ENCODE measurements at places on chromosomes 3 and 15.

DNA sequence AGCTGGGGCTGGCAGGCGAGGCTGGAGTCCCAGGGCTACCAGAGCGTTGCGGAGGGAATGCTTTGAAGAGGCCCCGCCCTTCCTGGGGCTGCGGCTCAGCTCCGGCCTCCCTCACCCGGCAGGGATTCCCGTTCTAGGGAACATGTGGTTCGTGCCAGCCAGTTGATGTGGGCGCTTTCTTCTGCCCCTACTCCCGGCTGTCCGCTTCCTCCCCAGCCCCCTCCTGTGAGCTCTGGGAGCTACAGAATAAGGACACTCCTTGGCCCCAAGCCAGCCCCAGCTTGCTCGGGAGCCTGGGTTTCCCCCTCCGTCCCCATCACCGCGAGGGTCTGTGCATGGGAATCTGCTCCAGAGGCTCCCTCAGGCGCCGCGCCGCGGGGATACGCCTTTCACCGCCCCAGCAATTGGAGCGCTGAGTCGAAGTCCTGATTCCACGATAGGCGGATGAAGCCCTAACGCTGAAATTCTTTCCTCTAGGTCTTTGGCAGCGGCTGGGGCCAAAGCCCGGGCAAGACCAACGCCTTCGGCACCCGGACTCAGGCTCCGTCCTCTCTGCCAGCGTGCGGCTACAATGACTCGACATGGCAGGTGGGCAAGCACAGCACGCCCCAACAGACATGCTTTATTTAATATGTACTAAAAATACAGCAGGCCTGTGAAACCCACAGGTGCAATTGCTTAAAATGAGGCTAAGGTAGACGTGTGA, 69.5 kb downstream of the KLF15 start:
- DNase-seq, result no peak

GRCh38 chr3:152858170-152858800, 23.4 kb downstream of the P2RY1 start:
- DNase-seq, result no peak

DNA sequence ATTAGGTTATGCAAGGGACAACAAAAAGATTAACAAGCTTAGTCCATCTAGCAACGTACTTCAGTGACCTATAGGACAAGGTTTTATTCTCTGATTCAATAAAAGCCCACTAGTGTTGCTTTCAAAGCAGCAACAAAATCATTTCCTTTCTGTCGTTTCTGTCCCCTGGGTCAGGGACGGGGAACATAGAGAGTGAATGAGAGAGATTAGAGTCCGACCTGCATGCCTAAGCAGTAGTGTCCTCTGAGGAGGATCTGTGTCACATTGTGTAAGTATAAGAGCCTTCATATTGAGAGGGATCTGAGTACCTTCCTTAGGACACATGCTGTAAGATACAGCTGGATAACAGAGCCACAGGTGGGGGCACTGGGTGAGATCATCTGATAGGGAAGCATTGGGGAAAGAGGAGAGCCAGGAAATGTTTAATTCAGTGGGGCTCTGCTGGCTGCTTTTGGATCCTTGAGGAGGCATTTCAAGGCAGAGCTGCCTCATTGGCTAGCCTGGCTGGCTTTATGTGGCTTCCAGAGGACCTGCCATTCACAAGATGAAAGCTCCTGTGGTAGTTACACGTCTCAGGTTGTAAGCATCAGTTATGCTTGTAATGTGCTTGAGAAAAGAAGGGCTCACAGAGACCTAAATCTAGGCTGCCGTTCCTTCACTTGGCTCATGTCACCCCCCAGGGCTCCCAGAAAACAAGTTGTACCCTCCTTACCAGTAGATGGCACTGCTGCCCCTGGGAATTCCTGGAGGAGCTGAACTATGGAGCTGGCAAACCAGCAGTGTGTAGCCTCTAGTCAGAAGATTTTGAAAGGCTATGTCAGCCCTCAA, 2.7 kb downstream of the TMEM108 start:
- DNase-seq, result no peak

GRCh38 chr3:87082796-87083440, 92.0 kb upstream of the VGLL3 start:
- no peak for DNase-seq

DNA sequence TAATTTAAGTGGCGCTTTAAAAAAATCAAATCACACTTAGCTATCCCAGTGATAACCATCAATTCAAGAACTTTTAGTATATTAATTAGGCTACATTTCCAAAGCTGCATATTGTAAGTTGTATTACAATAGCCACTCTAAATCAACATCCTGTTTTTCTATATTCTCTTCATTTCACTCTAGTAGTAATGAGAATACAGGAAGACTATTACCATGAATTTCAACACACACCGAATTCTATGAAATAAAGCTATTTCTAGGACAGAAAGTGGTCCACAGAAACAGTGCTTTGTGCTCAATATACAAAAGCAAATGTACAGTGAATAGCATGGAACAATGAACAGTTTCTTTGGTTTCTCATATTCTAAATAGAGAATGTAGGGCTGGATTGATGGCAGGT, 24.6 kb downstream of the TRAT1 start:
- DNase-seq, result no peak

GRCh38 chr3:114764056-114764492, 383.0 kb downstream of the ZBTB20 start:
- no peak for DNase-seq

DNA sequence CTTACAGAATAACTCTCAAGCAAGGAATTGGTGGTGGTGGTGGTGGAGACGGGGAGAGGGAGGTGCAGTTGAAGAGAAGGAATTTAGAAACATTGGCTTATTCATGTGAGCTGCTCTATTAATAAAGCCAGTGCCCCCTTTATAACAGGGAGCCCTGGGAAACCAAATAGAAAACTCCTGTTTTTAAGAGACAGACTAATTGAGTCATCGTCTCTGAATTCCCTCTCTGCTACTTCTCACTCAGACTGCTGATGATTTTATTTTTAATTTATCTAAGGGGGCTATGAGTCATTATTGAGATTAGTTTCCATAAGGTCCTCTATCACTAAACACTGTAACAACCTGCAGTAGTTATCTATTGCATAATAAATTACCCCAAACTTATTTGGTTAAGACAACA, 145.9 kb upstream of the GALNT15 start:
- DNase-seq, result no peak

GRCh38 chr15:66783314-66783713, 81.3 kb downstream of the SMAD6 start:
- no peak for DNase-seq

GRCh38 chr3:1696669-1697275, 401.9 kb upstream of the CNTN4 start:
- DNase-seq, result no peak

DNA sequence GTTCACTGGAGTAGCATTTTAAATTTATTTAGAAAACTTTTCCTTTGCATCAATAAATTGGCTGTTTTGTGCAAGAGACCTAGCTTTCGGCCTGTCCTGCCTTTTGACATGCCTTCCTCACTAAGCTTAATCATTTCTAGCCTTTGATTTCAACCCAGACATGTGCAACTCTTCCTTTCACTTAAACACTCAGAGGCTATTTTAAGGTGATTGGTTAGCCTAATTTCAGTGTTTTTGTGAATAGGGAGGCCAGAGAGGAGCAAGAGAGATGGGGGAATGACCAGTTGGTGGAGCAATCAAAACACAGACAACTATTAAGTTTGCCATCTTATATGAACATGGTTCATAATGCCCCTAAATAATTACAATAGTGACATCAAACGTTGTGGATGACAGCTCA, 333.4 kb downstream of the SLC9A9 start:
- DNase-seq, result no peak

GRCh38 chr15:71443538-71443937, 328.3 kb downstream of the THSD4 start:
- DNase-seq, result peak; percentile 10

DNA sequence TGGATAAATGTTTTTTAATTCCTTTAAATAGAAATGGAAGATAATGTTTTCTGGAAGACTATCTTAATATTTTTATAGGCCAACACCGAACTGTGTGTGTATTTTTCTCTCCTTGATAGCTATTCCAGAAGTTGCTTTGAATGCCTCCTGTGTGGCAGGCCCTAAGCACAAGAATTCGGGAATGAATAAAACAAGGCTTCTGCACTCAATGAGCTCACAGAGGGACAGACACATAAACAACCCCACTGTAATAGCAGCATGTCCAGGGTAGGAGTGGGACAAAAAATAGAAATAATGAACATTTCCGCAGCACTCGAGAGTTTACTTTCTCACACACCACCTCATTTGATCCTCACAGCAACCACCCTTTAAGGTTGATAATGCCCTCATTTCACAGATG, 18.0 kb downstream of the SRGAP3 start:
- no peak for DNase-seq

- DNase-seq, result no peak
Measured at GRCh38 chr15:98826658-98827057, 178.3 kb downstream of the IGF1R start.

DNA sequence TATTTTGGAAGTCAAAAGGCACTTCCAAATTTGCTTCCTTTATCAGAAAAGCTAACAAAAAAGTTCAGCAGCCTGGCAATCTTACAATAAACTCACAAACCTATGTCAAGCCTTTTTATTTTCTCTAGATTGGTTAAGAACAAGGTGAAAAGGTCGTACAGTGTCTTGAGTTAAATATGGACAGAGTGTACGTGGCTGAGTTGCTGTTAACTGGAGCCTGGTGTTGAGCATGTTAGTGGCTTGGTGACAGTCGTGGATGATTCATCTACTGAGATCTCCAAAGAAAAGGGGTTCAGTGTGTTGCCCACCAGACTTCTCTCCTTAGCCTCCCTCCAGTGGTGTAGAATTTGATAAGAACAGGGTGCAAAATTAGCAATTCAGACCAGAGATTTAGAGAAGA, 89.7 kb downstream of the SSR3 start:
- no peak for DNase-seq

DNA sequence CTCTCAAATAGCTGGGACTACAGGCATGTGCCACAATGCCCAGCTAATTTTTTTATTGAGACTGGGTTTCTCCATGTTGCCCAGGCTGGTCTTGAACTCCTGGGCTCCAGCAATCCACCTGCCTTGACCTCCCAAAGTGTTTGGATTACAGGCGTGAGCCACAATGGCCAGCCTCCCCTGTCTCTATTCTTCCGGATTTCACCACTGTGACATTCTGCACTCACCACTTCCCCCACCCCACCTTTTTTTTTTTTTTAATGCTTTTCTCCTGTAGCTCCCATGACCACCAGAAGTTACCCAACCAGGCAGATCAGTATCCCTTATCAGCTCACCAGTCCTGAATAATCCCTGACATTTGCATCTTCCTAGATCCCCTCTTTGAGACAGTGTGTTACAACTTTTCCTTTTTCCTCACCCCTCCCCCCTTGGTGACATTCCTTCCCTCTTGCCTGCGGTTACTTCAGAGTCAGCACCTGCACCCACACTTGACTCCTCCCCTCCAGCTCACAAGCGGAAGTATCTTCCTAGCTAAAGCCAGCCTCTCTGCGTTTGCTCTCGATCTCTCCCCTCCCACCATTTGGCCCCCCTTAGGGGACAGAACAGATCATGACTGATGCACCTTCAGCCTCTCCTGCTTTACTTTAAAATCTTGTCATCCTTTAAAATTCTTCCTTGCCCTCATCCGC, 13.5 kb upstream of the ZNF592 start:
- peak; percentile 58 for DNase-seq

- no peak for DNase-seq
Measured at GRCh38 chr3:179081885-179082284, 10.3 kb upstream of the ZMAT3 start.

Measured in activated CD4-positive, alpha-beta T cell treated with anti-CD3 and anti-CD28 coated beads, Interleukin-2, amount 50 U/mL, for 4 hours (primary cell).